Aorta (tissue), 5 donors: ENCODE measurements at places on chromosomes 4 and X. TPM values are rescaled to one million over a fixed set of nuclear protein-coding genes. Genes with fewer than 3 reads are reported as not detected.

DNA sequence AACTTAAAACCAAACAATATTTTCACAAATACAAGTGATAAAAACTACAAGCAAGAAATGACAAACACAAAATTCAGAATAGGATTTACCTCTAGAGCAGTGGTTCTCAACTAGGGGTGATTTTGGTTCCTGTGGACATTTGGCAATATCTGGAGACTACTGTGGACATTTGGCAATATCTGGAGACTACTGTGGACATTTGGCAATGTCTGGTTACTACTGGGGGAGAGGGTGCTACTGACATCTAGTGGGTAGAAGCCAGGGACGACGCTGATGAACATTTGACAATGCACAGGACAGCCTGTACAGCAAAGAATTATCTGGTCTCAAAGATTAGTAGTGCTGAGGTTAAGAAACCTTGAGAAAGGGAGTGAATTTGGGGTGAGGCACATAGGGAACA, 169.8 kb downstream of the CLCN4 start:
- no peaks in the 10 kb centered on the region for H3K27me3 ChIP-seq
- H3K27ac ChIP-seq = no peak overlapping the region
- H3K36me3 ChIP-seq = no peaks in the 10 kb centered on the region
- no peaks in the 10 kb centered on the region for H3K4me1 ChIP-seq
- no peak for DNase-seq

DNA sequence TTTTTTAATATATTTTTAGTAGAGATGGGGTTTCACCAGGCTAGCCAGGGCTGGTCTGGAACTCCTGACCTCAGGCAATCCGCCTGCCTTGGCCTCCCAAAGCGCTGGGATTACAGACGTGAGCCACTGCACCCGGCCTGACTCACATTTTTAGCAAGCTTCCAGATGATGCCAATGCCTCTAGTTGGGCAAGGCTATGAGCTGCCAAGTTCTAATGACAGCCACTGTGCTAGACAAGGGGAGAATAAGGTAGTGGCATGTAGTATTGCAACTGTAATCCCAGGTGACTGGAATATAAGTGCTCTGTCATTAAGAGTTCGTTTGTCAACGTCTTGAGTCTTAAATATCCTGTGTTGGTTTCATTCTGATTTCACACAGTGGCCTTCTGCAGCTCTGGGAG, 96.7 kb downstream of the SLIT2 start:
- peaks cover 2% of the 10 kb centered on the region for H3K4me1 ChIP-seq
- no peak for DNase-seq
- H3K27ac ChIP-seq = no peak overlapping the region

GRCh38 chrX:111410590-111411078, 1.4 kb downstream of the DCX start:
- no peaks in the 10 kb centered on the region for H3K36me3 ChIP-seq
- no peak for DNase-seq
- no peaks in the 10 kb centered on the region for H3K4me1 ChIP-seq
- H3K27ac ChIP-seq = no peak overlapping the region

DNA sequence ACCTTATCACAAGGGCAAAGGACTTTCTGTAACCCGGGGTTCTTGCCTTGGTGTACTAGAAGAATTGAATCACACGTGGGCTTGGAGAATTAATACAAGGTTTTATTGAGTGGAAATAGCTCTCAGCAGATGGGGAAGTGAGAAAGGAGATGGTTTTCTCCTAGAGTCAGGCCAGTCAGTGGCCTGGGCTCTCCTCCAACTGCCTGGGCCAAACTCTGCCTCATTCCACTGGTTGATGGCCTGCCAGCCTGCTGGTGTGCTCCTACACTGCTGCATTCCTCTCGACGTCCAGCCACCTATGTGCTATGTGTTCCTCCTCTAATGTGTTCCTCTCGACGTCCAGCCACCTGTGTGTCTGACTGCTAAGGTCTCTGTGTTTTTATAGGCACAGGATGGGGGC, 35.3 kb upstream of the SPIN2A start:
- no peak overlapping the region for H3K4me3 ChIP-seq
- no peak for DNase-seq
- H3K27ac ChIP-seq = no peak overlapping the region
- H3K36me3 ChIP-seq = no peaks in the 10 kb centered on the region
- no peaks in the 10 kb centered on the region for H3K4me1 ChIP-seq

GRCh38 chr4:89114100-89114499, 2.8 kb downstream of the TIGD2 start:
- no peak overlapping the region for H3K27ac ChIP-seq
- H3K27me3 ChIP-seq = no peaks in the 10 kb centered on the region

- no peak for DNase-seq
- H3K27ac ChIP-seq = no peak overlapping the region
- no peaks in the 10 kb centered on the region for H3K4me1 ChIP-seq
- no peak overlapping the region for H3K4me3 ChIP-seq
These were observed 430.9 kb downstream of the C4orf33 start for GRCh38 chr4:129526812-129527211.

DNA sequence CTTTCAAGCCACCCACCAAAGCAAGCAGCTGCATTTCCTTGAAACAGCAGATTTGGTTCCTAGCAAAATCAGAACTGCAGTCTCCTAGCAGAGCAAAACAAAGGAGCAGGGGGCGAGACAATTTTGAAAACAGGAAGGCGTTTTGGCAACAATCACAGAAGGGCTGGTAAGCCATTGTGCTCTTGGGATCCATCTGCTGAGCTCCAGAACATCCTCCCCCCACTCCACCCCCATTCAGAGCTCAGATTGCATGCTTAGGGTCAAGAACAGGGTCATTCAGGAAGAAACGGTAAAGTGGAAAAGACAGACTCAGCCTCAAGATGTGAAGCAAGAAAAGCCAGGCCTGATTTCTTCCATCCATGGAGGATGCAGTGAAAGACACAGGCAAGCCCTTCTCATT, 7.6 kb upstream of the PCDH19 start:
- no peaks in the 10 kb centered on the region for H3K36me3 ChIP-seq
- no peak for DNase-seq
- no peaks in the 10 kb centered on the region for H3K27me3 ChIP-seq
- H3K4me1 ChIP-seq = no peaks in the 10 kb centered on the region

DNA sequence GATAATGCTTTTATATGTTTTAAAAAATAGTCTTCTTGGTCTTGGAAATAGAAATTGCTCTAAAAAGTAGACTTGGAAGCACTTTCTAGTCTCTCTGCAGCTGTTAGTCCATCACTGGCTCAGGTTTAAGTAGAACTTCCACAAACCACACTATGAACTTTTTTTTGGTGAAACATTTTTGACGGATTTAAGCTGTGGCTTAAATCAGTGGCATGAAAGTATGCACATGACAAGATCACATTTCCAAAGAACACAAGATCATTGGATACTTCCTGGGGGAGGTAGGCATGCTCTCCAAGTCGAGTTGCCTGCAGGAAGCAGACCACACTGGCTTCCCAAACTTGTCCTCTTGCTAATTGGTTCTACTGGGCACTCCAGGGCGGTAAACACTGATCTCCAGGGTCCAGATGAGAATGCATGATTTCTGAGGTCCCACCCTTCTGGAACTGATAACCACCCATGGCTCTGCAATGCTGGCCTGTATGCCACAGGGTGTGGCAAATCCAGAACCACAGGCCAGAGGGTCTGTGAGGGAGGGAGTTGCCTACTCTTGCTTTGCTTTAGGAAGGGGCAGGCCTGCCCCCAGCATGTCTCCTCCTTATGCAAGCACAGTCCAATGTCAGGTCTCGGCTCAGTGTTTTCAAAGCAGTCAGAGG, 331.9 kb upstream of the SFRP2 start:
- no peaks in the 10 kb centered on the region for H3K27me3 ChIP-seq
- no peak overlapping the region for H3K27ac ChIP-seq

DNA sequence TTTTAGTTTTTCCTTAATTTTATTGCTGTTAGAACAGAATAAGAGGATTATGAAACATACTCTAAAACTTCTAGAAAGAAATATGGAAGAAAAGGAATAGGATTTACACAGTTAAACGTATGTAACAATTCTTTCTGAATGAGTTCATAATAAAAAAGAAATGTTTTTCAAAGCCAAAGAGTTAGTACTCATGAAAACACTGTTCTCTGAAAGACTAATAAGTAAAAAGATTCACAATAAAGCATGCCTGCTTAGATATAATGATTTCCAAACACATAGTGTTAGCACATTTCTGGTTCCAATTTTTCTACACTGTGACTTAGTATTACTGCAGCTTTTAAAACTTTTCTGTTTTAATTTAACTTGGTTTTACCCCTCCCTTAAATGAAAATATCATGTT, 49.8 kb upstream of the PRSS48 start:
- H3K4me1 ChIP-seq = no peaks in the 10 kb centered on the region
- DNase-seq = no peak
- H3K27me3 ChIP-seq = no peaks in the 10 kb centered on the region
- H3K27ac ChIP-seq = no peak overlapping the region
- H3K36me3 ChIP-seq = no peaks in the 10 kb centered on the region
- H3K4me3 ChIP-seq = peak overlapping the region; percentile 58

DNA sequence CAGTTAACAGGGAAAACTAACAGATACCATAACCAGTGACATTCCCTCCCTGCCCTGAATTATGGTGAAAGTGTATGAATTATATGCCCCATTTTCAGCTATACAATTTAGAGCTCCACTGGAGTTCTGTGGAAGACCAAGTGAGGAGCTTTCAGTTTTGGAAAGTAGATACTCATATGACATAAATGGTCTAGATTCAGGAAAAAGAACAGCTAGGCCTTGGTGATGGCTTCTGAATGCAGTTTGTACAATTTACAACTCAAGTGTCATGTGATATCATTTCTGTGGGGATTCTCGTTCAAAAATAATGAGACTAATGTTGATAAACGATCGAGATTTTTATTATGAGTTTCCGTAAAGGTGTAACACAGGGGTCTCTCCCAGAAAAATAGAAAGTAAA, 8.2 kb upstream of the SEC24B start:
- no peak overlapping the region for H3K27ac ChIP-seq
- DNase-seq = no peak
- no peaks in the 10 kb centered on the region for H3K36me3 ChIP-seq
- H3K27me3 ChIP-seq = no peaks in the 10 kb centered on the region
- H3K4me1 ChIP-seq = no peaks in the 10 kb centered on the region

Gene KLHL34
- total RNA-seq = not detected

Gene GATA1
- total RNA-seq = 0.57 TPM

Gene TXK
- total RNA-seq = 6.8 TPM

Gene ERVMER34-1
- 0.13 TPM for total RNA-seq

Gene CSTF2
- 8.8 TPM for total RNA-seq

Gene PNMA5
- not detected for total RNA-seq

Gene RBM47
- total RNA-seq = 20.7 TPM

Gene ATP2B3
- total RNA-seq = 0.27 TPM

Gene EVC
- total RNA-seq = 33.3 TPM

Gene CT83
- total RNA-seq = not detected
